HT-29 (cell line): ENCODE measurements at places on chromosomes 6 and 20.

DNA sequence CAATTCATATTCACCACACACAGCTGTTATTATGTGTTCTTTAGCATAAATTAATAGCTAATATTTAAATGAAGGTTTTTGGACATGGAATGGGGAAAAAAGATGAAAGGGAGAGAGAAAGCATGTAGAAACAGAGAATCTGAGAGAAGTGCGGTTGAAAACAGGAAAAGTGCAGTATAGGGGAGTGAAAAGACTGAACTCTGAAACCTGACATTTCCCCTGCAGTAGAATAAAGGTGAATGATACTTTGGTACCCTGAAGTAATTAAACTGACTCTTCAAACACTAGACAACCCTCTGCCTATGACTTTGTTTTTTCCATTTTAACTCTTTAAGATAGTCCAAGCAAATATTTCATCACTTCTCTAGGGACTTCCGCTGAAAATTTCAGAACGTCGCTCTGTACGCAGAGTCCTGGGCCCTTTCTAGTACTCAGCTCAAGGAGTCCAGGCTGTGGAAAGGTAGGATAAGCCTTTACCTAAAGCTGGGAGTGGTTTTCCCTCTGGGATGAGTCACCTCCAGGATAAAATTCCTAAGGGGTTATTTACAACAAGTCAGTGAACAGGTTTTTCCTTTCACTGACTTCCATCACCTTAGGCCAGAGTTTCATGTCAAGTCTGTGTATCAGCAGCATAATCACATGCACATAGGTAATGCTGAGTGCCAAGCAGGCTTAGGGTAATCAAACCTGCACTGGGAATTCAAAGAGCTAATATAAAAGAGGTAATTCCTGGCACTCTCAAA lies 614.5 kb downstream of the PKHD1 start:
- peak; percentile 23 for DNase-seq

GRCh38 chr20:24236963-24237362 lies 232.5 kb upstream of the SYNDIG1 start:
- DNase-seq, result no peak

DNA sequence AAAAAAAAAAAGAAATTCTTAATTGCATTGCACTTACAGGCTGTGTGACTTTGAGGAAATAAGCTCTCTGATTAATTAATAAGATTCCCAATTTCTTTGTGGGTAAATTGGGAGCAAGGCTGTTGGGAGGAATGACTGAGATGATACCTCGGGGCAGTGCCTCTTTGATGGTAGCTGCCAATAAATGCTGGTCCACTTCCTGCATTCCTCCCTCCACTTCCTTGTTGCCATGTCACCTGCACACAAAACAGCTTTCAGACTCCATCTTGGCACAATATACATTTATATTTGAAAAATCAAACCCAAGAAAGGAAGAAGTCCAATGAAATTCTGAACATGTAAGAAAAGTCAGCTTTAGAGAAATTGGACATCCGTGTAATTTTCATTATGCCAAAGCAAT lies 45.1 kb downstream of the MTHFD1L start:
- peak; percentile 36 for DNase-seq

- no peak for DNase-seq
Measured at GRCh38 chr20:7463290-7463689, 477.0 kb downstream of the HAO1 start.

GRCh38 chr6:105326216-105326615 lies 76.7 kb downstream of the PREP start:
- DNase-seq, result no peak

DNA sequence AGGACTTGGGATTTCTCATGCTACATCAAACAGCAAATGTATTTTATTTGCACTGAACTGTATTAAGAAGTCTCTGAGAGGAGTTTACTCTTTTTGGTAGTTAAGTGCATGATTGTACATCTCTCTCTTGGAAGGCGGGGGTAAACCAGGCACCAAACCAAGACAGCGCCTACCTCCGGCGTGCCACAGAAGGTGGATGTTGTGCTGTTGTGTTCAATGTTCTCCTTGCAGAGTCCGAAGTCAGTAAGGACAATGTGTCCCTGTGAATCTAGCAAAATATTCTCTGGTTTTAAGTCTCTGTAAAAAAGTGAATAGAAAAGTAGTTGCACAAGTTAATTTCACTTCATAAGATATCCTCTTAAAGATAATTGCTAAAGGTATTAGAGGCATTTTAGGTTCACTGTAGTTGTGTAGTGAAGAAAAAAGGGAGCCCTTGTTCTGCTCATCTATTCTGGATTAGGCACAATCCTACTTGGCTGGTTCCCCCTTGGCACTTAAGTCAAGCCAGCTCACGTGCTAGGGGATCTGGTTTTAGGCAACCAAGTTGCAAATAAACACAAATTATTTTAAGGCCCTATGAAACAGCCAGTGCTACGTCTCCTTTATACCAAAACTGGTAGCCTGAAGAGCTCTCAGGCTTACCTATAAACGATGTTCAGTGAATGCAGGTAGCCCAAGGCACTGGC lies 119.7 kb upstream of the SLC2A12 start:
- no peak for DNase-seq

GRCh38 chr6:122026582-122027369 lies 372.7 kb upstream of the HSF2 start:
- no peak for DNase-seq

DNA sequence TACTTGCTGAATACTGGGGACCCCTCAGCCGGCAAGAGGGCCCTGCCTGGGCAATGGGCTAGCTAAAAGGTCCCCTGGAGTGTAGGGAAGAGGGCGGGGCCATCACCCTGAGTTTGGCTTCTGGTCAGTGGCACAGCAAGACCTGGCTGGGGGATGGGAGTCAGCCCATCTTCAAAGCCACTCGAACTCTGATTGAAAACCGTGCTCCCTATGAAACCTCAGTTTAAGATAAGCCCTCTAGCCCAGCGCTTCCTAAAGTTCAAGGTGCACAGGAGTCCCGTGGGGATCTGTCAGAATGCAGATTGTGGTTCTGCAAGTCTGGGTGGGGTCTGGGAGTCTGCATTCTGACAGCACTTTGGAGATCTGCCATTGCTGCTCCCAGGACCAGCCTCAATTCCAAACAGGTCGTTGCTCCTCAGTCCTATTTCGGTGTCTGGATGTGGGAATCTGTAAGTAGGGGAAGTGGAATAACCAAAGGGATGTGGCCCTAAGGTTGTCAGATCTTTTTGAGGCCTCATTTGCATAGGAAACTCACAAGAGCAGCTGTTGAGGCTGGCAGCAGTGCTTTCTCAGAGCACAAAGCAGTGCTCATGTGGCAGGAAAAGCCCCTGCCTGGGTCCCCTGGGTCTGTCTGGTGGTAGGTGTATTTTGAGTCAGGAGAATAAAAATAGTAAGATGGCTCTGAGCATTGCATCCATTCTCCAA lies 85.3 kb upstream of the SCP2D1 start:
- DNase-seq, result no peak

GRCh38 chr6:113147544-113147943 lies 709.6 kb upstream of the MARCKS start:
- DNase-seq, result no peak

DNA sequence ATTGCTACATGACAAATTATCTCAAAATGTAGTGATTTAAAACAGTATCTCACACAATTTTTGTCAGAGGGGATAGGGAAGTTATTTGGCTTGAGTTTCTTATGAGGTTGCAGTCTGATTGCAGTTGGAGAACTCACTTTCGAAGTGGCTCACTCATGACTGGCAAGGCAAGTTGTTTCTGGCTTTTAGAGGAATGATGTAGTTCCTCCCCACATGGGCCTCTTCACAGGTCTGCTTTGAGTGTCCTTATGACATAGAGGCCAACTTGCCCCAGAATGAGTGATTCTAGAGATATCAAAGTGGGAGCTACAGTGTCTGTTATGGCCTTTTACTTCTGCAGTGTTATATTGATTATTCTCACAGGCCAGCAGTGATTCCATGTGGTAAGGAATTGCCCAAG lies 6.1 kb downstream of the DOP1A start:
- no peak for DNase-seq

DNA sequence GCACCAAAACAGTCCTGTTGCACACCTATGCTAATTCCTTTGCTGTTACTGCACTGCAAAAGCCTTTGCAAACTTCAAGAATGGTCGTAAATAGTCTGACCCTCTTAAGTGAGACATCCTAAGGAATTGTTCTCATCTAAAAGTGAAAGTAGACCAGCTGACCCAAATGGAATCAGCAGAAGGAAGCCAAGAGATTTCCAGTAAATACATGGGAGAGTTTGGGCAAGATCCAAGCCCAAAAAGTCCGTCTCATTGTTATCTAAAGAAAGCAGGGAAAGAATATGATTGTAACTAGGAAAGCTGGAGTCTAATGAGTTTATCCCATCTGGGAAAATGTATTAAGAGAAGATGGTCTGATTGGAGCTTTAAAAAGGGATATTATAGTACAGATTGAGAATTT lies 43.0 kb upstream of the HIVEP1 start:
- no peak for DNase-seq

- DNase-seq, result no peak
Measured at GRCh38 chr6:128754658-128755256, 128.2 kb upstream of the LAMA2 start.

DNA sequence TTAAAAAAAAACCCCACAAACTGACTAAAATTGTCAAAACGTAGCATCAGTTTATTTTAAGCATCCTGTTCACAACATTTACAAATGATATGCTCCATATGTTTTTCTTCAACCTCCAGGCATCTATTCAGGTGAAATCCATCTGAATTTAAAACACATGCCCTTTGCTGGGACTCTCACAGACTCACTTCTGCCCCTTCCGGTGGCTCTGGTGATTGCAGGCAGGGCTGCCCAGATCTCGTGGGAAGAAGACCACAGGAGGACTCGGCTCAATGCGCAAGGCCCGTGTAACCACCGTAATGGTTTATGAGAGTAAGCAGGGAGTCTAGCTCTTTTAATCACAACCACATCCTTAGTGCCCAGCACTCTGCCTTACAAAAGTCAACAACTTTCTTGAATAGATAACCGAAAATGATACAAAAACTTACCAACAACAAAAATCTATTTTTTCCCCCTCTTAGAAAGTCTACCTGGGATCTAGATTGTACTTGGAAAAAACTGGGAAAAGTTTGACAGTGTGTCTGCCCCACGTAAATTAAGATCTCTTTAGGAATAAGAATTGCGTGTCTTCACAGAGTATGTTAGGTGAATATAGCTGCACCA lies 139.1 kb downstream of the KIF16B start:
- peak; percentile 77 for DNase-seq

DNA sequence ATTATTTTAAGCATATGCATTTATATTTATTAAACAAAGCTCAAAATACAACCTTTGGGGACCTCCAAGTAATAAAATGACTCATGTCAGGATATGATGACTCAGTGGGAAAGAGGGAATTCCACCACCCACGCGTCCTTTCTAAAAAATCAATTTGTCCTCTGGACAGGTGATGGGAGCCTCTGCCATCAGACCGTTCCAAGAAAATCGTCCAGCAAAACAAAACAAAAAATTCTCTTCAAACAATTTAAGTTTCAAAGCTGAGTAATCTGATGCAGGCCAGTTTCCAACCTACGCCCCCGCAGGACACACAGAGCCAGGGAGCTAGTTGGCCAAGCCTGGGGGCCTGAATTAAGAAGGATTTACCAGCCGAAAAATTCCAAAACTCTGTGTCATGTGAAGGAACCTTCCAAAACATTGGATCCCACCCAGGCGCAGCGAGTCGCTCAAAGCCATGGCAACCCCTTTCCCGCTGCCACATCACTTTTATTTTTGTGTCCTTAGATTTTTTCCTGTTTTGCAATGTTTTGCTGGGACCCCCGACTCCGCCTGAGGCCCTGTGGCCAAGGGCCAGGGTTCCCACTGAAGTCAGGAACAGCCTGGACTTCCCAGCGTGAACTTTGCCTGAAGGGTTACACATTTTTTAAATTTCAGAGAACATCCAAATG lies 95.3 kb downstream of the NFATC2 start:
- peak; percentile 41 for DNase-seq

- DNase-seq, result peak; percentile 29
Measured at GRCh38 chr20:49545572-49545971, 22.4 kb downstream of the PTGIS start.

DNA sequence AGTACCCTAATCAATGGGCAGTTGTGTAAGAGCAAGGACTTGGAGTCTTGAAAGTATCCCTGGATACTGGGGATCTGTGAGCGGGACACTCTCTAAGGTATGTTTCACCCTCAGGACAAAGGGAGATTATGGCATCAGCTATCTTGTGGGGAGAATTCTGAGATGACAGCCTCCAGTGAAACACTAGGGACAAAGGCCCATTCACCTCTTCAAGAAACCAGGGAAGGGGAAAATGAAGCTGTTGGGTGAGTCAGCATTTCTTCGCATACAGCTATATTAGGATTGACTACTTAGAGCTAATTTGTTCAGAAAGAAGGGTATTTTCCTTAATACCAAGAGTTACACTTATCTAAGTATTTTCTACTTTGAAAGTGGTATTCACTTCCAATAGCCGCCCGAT lies 35.9 kb downstream of the OPN5 start:
- no peak for DNase-seq

DNA sequence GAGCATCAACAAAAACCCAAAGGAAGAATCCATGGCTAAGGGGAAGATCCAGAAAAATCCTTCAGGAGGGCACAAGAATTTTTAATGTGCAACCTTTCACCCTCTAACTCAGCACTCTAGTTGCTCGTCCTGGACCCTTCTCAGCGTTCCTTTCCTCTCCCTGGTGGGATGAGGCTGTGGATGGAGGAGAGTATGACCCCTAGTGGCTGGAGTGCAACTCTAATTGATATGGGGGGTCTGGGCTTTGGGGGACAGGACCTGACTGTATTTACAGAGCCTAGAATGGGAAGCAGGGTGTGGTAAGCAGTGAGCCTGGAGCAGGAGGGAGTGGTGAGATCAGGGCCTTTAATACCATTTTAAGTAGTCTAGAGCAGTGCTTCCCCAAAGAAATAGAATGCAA lies 83.9 kb upstream of the CEP85L start:
- DNase-seq, result no peak

GRCh38 chr20:10971096-10971495 lies 297.3 kb upstream of the JAG1 start:
- no peak for DNase-seq

- DNase-seq, result no peak
Measured at GRCh38 chr6:50924758-50925157, 106.1 kb downstream of the TFAP2B start.

- no peak for DNase-seq
Measured at GRCh38 chr6:137724495-137725211, 142.4 kb upstream of the TNFAIP3 start.

GRCh38 chr20:33832103-33832804 lies 21.1 kb downstream of the CHMP4B start:
- DNase-seq, result no peak

DNA sequence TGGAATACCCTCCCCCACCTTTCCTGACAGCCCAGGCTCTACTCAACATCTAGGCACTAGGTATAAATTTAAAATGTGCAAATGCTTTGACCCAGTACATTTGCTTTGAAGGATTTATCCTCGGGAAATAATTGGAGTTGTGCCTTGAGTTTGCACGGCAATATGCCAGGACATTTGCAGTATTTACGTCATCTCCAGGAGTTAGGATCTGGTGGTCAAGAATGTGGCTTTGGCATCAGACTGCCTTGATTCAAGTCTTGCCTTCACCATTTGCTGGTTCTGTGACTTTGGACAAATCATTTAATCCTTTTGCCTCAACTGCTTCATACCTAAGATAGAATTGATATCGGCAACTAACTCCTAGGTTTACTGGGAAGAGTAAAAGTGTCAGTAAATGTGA lies 169.6 kb downstream of the PLCB1 start:
- no peak for DNase-seq
